ENCODE measurements at places on chromosomes 3 and 15. TPM values are rescaled to one million over a fixed set of nuclear protein-coding genes. Genes with fewer than 3 reads are reported as not detected.
A peak's percentile ranks its signal among the peaks of the same experiment; 100 is the strongest.

GRCh38 chr3:100257586-100257985 lies 3.2 kb upstream of the TBC1D23 start:
- peaks cover 19% of the 10 kb centered on the region for H3K4me1 ChIP-seq
- no peaks in the 10 kb centered on the region for H3K27me3 ChIP-seq
- H3K27ac ChIP-seq = no peak overlapping the region
- H3K36me3 ChIP-seq = no peaks in the 10 kb centered on the region

DNA sequence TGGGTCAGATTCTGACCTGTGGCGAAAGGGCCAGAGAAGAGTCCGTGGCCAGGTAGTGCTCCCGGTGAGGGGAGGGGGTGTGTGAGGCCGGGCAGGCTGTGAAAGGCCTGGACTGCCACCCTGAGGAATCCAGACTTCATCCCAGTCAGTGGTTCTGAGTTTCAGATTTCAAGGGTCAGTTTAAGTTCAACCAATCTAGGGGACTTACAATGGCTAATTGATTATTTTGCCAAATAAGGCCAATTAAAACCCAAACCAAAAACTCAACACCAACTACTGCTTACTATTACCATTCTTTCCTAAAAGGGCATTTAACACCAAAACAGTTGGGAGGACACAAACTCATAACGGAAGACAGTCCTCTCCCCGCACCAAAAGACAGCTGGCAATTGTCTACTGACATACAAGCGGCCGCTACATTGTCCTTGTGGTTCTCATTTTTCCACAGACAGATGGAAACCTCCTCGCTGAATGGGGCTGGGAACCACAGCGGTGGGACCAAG lies 30.5 kb downstream of the TMEM44 start:
- DNase-seq = no peak
- no peaks in the 10 kb centered on the region for H3K27me3 ChIP-seq
- no peak overlapping the region for H3K4me3 ChIP-seq
- no peak overlapping the region for H3K27ac ChIP-seq
- H3K4me1 ChIP-seq = no peaks in the 10 kb centered on the region

DZIP1L gene
- total RNA-seq = 0.20 TPM

- no peaks in the 10 kb centered on the region for H3K4me1 ChIP-seq
- DNase-seq = no peak
- H3K27me3 ChIP-seq = no peaks in the 10 kb centered on the region
- H3K27ac ChIP-seq = peak overlapping the region; percentile 71
These were observed 89.9 kb downstream of the XXYLT1 start for GRCh38 chr3:195181113-195181498.

- no peak overlapping the region for H3K27ac ChIP-seq
- no peaks in the 10 kb centered on the region for H3K4me1 ChIP-seq
- no peak for DNase-seq
- H3K27me3 ChIP-seq = no peaks in the 10 kb centered on the region
- H3K36me3 ChIP-seq = no peaks in the 10 kb centered on the region
These were observed 126.7 kb upstream of the GMNC start for GRCh38 chr3:190989218-190989617.

KNG1 gene
- total RNA-seq = not detected

- H3K27ac ChIP-seq = no peak overlapping the region
These were observed 53.6 kb upstream of the UBE2E1 start for GRCh38 chr3:23752126-23752525.

All from CD8-positive, alpha-beta memory T cell (primary cell).